ENCODE measurements at places on chromosomes 4 and X. TPM values are rescaled to one million over a fixed set of nuclear protein-coding genes. Genes with fewer than 3 reads are reported as not detected.

Gene C4orf51
- not detected for total RNA-seq

Gene DCTD
- total RNA-seq, result 53.3 TPM

DNA sequence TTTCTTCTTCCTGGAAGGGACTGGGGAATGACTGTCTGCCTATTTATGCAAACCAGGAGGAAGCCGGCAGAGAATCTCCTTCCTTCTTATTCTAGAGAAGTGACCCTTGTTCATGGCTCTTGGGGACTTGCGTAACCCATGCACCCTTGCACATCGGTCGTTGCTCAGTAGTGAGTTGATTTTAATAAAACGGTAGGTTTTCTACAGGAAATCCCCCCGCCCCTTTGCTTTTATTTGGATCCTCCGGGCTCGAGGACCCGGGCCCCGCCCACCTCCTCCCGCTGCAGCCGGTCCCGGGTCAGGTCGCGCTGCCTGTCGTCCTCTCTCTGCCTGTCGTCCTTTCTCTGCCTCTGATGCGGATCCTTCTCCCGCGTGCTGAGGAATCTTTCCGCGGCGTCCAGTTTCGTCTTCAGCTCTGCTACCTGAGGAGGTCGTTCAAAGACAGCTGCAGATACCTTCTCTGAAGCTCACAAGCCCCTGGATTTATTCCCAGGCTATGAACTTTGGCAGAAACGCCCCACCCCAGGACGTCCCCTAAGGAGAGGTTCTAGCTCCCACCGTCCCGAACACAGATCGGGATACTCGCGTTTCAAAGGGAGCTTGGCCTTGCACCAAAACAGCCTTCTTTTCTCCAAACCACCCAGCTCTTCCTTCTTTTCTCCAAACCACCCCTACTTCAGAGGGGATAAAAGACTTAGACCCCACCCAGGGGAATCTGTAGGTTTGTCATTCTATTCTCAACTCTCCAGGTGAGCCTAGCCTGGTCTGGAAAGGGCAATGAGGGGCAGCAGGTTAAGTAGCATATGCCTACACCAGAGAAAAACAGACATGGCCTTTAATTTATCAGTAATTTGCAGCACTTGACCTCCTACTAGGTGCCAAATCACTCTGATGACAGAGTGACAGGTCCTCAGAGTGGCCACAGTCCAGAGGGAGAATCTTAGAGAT, 7.0 kb downstream of the TNIP3 start:
- peak; percentile 65 for DNase-seq

GRCh38 chr4:110193822-110194761, 4.3 kb downstream of the ELOVL6 start:
- DNase-seq, result peak; percentile 86

GRCh38 chrX:129360175-129360574, 163.1 kb downstream of the SMARCA1 start:
- DNase-seq, result no peak

DNA sequence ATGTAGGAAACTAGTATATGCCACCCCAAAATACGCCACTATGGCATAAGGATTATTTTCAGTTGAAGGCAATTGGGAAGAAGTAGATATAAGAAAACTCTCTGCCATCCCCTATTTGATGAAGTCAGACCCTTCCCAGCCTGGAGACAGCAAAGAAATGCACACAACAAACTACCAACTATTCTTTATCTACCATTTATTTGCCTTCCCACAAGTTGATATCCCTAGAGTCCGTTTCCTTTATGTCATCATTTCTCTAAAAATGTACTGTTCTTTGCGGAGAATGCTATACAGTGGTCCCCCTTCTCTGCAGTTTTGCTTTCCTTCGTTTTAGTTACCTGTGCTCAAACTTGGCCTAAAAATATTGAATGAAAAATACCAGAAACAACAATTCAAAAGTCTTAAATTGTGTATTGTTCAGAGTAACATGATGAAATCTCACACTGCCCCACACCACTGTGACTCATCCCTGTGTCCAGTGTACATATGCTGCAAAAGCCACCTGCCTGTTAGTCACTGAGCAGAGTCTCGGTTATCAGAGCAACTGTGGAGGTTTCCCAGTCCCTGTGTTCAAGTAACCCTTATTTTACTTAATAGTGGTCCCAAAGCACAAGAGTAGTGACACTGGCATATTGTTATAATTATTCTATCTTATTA, 152.3 kb downstream of the WDFY3 start:
- no peak for DNase-seq

DNA sequence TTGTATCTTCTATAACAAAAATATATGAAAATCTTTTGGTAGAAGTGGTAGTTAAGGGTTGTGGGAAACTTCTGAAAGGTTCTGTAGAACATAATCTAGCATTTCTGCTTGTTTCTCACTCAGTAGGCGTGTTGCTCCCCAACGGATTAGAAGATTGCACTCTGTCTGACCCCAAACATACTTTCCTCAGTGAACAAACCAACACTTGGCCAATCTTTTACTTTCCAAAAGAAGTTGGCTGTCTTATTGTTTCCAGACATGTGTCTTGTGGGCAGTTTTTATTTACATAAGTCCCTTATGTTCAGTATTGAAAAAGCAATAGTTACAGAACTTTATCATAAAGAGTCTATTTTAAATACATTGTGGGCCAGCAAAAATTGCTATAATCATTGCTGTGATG, 312.8 kb upstream of the EPHA5 start:
- DNase-seq, result no peak

GRCh38 chr4:85142451-85142850, 176.0 kb upstream of the WDFY3 start:
- no peak for DNase-seq

Gene PNCK
- 5.5 TPM for total RNA-seq

- DNase-seq, result no peak
Measured at GRCh38 chr4:126708716-126709115, 924.0 kb upstream of the INTU start.

DNA sequence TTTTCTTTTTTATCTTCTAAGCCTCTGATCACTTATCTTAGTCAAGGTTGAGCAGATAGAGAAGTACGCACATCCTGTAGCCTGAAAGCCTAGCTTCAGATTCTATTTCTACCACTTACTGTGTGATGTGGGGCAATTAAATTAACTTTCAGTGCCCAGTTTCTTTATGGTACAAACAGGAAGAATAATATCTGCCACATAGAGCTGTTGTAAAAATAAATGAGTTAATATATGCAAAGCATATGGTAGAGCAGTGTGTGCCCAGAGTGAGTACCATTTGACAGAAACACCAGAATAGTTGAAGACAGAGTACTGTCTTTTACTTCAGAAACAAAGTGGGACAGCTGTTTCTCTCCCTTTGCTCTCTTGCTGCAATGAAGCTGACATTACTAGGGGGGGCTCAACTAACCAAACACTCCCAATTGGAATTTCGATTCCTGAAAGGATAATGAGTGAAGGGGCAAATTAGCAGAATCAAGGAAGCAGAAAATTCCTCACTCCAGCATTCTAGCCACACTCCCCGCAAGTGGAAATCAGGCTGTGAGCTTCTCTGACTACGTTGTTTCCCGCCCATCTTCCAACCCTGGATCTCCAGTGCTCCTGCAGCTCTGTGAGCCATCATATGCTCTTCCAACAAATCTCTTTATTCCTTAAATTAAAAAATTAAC, 80.4 kb downstream of the MAPK10 start:
- no peak for DNase-seq

Gene VCX3B
- total RNA-seq, result not detected

GRCh38 chrX:37060999-37061398, 52.8 kb downstream of the FAM47C start:
- no peak for DNase-seq

GRCh38 chr4:118313098-118313497, 39.7 kb downstream of the PRSS12 start:
- no peak for DNase-seq

DNA sequence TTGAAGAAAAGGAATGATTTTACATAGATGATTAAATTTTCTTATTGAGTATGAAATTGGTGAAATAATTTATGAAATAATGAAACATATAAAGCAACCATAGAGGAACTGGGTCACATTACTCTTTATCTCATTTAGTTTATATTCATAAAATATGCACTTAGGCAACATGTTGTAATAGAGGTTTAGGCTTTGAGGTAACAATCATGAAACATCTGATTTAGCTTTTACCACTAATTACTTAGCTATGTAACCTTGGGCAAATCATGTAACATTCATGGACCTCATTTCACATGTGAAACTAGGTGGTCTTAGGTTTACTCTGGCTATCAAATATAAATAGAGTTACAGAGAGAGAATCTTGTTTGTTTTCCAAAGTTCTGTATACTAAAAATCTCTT, 54.5 kb upstream of the SMARCA5 start:
- no peak for DNase-seq

- no peak for DNase-seq
Measured at GRCh38 chr4:36330796-36331195, 49.4 kb downstream of the DTHD1 start.

GRCh38 chr4:73230865-73231517, 27.6 kb downstream of the ANKRD17 start:
- no peak for DNase-seq

DNA sequence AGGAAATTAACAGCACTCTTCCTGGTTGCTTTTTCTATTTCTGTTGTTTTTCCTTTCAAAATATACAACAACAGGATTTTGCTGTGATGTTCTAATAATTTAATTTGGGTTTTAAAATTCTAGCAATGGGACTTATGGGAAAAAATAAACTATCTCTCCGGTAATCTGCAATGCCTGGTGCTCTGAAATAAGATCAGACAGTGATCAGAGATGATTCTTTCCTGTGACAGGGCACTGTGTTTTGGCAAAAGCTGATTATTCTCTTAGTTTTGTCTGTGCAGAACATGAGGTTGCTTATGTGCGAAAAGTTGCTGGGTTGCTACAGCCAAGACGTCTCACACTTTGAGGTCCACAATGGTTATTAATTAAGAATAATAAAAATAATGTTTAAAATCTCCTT, 291.7 kb downstream of the FBXO8 start:
- no peak for DNase-seq

DNA sequence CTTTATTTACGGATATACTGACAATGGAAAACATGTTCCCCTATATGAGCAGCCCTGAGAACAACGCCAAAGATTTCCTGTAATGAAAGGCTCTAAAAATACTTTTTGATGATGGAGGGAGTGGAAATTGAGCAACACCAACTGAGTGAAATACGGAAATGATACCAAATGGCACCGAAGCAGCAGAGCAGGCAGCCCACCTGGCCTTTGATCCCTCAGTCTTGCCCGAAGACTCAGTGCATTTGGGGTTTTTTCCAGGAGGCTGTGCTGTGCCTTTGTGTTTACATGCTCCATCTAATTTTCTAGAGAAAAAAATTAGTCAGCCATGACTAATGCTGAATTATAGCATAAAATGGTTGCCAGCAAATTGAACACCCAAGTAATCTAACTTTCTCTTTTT, 169.9 kb upstream of the RBPJ start:
- no peak for DNase-seq

DNA sequence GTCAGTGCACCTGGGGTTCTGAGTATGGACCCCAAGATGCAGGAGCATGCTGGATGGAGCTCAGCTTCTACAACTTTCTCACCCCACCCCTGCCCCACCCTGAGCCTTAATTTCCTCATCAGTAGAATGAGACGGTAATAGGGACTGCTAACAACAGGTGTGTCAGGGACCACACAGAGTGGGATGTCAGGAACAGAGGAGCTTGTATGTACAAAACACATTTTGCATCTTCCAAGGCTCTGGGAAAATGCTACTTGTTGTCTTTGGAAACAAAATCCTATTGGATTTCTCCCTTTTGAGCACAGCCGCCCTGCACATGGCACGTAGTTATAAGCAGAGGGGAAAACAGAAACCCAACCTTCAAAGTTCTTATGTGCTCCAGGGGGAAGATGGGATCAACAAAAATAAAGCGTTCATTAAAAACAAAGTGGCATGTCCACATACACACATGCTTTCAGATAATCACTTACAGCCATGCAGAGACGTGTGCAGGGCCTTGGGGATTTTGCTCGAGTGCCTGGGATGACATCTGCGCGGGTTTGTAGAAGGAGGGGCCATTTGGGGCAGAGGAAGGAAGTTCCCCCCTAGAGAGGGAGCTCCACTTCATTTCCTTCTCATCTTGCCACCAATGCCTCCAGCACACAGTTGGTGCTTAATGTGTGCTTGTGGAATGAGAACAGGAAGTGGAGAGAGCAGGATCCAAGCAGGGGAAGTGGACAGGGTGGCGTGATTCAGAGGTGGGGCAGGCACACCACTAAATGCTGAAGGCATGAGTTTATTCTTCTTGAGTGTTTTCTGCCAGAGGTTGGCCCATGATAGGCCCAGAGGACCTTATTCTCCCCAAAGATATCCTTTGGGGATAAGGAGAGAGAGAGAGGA, 138.9 kb downstream of the SMIM20 start:
- no peak for DNase-seq

DNA sequence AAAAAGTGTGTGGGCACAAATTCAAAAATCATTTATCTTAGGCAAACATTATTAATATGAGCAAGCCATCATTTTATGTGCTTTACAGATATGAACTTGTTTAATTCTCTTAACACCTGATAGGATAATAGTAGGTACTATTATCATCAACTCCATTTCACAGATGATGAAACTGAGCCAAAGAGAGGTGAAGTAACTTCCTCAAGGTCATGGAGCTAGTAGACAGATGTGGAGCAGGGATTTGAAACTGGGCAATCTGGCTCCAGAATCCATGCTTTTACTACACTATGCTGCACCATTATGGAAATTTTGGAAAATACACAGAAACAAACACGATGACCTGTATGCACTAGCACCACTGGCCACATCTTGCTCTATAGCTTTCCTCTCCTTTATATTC, 1.0 kb upstream of the PIN4 start:
- peak; percentile 2 for DNase-seq

- no peak for DNase-seq
Measured at GRCh38 chr4:182604161-182604622, 313.0 kb downstream of the DCTD start.

GRCh38 chrX:115911967-115912366, 258.6 kb upstream of the AGTR2 start:
- DNase-seq, result no peak

Gene CITED1
- not detected for total RNA-seq

Gene ARMCX4
- total RNA-seq, result 22.0 TPM

- DNase-seq, result no peak
Measured at GRCh38 chrX:139200346-139200745, 330.2 kb upstream of the F9 start.

Gene CT45A8
- total RNA-seq, result not detected

Gene CXorf65
- not detected for total RNA-seq

DNA sequence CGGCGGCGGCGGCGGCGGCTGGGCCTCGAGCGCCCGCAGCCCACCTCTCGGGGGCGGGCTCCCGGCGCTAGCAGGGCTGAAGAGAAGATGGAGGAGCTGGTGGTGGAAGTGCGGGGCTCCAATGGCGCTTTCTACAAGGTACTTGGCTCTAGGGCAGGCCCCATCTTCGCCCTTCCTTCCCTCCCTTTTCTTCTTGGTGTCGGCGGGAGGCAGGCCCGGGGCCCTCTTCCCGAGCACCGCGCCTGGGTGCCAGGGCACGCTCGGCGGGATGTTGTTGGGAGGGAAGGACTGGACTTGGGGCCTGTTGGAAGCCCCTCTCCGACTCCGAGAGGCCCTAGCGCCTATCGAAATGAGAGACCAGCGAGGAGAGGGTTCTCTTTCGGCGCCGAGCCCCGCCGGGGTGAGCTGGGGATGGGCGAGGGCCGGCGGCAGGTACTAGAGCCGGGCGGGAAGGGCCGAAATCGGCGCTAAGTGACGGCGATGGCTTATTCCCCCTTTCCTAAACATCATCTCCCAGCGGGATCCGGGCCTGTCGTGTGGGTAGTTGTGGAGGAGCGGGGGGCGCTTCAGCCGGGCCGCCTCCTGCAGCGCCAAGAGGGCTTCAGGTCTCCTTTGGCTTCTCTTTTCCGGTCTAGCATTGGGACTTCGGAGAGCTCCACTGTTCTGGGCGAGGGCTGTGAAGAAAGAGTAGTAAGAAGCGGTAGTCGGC, 528 bp downstream of the FMR1 start:
- peak; percentile 38 for DNase-seq

- no peak for DNase-seq
Measured at GRCh38 chrX:14039344-14039743, 9.7 kb upstream of the GEMIN8 start.
